ENCODE measurements at places on chromosomes 4 and X. TPM values are rescaled to one million over a fixed set of nuclear protein-coding genes. Genes with fewer than 3 reads are reported as not detected.

DNA sequence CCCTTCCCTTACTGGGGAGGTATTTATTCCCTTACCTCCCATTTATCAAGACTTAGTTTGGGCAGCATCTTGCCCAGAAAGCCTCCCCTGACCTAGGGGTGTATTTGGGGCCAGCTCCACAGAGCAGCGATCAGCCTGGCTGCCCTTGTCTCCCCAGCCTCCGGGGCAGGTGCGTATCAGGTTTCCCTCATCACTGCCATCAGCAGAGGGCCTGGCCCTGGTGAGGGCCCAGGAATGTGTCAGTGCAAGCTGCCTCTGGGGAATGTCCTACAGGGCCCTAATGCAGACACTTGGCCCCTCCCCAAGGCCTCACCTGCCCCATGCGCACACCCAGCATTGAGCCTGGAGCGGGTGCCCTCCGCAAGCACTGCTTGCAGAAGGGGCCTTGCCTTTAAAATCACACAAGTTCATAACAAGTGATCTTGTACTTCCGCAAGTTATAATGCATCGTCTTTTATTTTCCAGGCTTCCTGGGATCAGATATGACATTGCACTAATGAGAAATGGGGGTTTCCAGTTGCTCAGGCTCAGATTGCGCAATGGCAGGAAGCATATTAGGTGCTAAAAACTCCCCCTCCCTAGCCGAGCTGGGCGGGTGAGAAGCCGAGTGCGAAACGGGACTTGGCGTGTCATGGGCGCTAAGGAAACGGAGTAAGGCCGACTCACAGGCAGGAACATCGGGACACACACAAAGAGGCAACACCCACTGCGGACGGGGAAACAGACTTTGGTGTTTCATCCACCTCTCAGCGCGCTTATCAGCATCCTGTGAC is 25.4 kb upstream of the AFAP1 start:
- DNase-seq = no peak

DNA sequence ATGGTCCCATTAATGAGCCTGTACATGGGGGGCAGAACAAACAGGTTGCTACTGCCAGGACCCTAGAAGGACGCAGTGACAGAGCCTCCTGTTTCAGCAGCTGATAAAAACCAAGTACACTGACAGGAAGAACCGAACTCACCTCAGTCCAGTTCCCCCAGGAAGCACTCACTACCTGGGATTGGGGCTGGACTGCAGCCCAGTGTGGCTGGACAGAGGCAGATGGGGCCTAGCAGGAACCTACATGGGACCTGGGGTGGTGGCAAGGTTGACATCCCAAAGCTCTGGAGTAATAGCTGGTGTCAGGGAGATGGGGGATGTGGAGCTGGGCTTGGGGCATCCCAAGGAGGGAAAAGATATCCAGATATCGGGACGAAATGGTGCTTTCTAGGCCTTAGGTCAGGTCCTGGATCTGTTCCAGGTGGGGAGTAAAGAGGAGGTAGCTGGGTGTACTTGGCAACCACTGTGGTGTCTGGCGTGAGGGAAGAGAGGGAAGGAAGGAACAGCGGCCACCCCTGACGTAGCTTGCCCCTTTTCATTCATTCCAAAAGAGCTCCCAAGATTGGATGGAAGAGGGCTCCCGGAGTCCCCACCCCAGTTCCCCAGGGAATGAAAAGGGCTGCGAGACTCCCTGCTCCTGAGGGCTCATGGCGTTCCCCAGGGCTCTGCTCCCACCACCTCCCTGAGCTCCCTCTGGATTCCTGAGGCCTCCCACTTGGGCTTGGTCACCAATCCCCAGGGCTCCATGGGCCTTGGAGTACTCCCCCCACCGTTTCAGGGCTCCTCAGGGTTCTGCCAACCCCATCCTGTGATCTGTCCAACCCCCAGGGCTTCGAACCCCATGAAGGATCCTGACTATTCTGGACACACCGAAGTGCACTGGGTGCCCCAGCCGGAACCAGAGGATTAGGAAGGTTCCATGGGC is 4.5 kb downstream of the EMD start:
- no peak for DNase-seq

- no peak for DNase-seq
These were observed 8.1 kb downstream of the SNX25 start for GRCh38 chr4:185217408-185217975.

GRCh38 chrX:113726898-113727297 is 857.0 kb upstream of the HTR2C start:
- DNase-seq = no peak

GRCh38 chr4:158295053-158295452 is 84.8 kb downstream of the TMEM144 start:
- DNase-seq = no peak

The PDZD11 gene
- polyA plus RNA-seq = 74.6 TPM

The ARMCX5 gene
- 8.3 TPM for polyA plus RNA-seq
